ENCODE measurements at places on chromosomes 12 and 14.

DNA sequence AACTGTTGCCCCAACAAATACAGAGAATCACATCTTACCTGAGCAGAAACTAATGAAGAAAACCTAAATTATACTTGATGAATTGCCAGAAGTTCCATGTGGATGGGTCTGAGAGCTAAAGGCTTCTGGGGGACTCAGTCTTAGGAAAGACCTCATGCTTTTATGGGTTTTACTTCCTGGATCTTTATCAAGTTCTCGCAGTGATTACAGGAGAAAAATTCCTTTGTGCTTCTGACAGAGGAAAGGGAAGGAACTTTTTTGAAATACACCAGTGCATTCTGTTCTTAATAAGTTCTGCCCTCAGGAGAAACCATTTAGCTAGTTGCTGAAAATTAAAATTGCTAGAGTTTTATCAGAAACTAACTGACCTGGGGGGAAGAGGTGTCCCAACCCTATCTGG is 203.9 kb upstream of the KITLG start:
- DNase-seq = no peak

GRCh38 chr14:74618078-74618952 is 6.3 kb upstream of the LTBP2 start:
- peak; percentile 81 for DNase-seq

DNA sequence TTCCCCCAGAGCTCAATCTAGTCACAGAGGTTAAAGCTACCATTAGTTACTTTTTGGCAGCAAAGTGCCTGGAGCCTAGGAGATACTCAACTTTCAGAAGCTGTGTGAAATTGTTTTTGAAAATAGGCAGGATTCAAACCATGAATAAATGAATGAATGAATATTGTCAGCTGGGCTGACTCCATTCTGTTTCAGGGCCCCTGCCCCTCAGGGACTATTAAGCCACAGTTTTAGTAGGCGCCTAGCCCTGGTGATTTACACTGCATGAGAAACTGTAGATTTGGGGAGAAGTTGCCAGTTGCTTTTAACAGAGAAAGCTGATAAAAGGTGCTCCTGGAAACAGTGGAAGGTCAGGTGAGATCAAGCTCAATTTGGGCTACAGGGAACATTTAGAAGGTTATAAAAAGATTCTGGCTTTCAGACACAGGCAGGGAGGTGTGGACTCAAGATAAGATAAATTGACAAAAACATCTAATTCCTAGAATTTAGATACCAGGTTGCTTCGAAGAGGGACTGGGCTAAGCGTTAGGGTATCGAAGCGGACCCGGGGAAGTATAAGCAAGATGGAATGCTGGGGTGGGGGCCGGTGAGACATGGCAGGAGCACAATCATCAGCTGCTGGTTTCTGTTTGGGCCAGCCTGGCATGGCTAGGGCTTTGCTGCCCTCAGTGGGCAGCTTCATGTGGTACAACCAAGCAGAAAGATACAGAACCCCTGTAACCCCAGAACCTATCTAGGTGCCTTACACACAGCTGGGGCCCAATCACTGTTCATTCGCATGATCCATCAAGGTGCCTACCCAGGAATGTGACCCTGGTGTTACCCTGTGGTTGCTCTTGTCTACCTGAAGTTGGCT is 14.9 kb upstream of the CELA1 start:
- no peak for DNase-seq

GRCh38 chr12:107393043-107393717 is 292.4 kb upstream of the PWP1 start:
- no peak for DNase-seq

GRCh38 chr12:2284857-2285256 is 232.1 kb downstream of the CACNA1C start:
- DNase-seq = peak; percentile 28

DNA sequence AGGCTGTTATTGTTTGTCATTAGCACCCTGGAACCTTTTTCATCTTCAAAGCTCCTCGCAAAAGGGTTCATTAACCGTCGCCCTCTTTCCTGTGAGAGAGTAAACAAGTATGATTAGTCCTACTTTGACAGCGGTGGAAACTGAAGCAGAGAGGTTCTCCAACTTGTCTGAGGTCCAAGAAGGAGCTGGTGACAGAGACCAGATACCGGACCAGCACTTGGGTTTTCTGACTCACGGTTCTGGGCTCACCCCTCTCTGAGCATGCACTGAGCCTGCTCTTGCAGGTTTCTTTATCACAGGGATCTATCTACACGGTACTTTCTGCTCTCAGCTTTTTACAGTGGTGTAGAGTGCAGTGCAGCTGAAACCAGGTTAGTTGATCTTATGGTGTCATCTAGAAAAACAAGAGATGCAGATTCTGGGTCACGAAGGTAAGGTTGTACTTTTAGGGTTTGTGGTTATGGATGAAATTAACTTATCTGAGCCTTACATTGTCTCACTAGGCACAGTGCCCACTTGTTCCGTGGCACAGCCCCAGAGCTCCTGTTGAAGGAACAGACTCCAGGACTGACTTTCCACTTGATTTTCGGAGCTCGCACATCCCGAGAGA is 62.1 kb downstream of the PPP2R5C start:
- DNase-seq = peak; percentile 85

DNA sequence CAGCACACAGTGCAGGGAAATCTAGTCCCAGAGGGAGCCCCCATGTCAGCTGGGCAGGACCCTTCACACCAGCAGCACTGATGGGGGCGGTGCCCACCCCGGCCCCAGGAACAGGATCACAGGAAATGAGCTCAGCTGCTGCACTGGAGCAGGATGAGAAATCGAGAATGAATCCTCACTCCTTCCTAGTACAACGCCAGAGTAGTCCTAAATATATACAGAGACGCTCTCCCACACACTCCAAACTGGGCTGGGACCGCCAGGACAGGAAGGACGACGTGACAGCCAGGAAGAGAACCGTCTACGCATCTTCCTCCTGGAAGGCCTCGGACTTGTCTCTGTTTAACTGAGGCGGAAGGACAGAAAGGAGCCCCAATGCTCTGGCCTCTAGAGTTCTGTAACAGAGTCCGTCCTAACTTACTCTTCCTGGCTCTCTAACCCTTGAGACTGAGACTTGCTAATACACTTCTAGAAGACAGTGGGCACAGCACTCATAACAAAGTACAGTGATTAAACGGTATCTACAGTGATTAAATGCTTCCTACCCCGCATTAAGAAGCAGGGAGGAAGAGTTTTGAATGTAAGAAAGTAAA is 33.4 kb downstream of the CDC42BPB start:
- no peak for DNase-seq

- DNase-seq = no peak
Measured at GRCh38 chr12:64756376-64756775, 2.8 kb downstream of the GNS start.

DNA sequence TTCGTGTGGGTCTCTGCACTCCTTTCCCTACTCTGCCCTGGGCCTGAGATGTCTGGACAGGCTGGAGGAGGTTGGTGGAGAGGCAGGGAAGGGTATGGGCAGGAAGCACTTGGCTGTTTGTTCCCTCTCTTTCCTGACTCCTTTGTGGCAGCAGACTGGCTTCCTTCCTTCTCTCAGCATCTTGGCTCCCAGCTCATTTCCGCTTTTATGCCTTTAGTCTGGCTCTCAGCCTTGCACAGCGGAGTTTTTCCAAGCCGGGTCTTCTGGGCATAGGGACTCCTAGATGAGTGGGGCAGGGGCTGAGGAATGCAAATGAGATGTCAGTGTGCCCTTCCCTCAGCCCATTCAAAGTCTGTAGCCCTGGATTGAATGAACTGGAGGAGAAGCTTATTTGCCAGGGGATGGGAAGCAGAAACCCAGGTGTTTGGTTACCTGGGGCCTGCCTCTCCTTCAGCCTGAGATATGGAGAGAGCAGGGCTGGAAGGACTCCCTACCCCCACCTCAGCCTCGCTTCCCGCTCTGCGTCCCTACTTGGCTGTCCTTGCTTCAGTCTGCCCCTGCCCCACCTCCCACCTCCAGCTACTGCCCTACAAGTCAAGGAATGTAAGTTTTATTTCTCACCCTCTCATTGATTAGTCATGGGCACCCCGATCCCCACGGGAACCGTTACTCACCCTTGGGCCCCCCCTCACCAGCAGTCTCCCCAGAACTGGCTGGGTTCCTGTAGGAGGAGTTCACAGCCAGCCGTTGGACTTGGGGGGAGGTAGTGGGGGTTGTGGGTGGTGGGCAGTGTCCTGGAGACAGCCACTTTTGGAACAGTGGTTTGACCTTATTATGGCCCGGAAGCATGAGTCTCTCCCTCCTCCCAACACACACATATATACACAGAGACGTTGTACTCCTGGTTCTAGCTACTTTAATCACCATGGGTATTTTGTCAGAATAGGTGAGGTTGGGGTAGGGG is 9.3 kb upstream of the ITGA5 start:
- no peak for DNase-seq

DNA sequence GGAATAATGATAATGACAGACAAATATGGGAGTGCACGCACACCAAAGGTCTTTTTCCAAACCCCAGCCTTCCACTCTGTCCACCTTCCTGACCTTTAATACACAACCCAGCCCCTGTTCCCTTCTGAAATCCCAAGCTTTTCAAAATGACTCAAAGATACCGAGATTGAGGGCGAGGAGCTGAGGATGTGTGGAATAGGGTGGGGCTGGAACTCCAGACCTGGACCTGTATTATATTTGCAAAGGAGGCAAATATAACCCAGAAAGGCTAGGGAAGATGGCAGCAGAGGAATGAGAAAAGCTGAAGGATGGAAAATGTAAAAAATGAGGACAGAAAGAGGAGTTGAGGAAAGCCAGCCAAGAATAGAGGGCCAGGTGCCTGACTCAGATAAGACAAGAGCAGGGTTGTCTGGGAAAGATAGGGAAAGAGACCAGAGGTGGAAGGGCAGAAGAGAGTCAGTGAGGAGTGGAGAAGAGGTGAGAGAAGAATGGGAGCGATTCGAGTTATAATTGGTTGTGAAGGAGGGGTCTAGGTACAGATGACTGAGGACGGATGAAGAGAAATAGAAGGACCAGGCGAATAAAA is 1.0 kb upstream of the PTMS start:
- DNase-seq = no peak

GRCh38 chr12:65827342-65827741 is 3.1 kb downstream of the HMGA2 start:
- DNase-seq = no peak

DNA sequence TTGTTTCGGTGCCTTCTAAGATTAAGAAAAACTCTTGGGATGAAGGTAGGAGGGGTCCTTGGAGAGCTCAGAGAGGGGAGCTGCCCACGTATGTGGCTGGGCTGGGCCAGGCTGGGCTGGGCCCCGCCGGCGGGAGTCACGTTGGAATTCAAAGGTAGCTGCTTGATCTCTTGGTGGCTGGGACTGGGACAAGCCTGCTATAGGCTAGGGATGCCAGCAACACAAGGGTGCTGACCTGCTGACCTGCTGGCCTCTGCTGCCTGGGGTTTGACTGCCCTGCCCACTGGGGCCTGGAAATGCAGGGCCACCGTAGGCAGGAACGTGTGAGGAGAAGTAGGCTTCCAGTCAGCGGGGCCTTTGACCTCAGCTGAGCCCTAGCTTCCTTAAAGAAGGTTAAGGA is 52.8 kb upstream of the GTF2A1 start:
- no peak for DNase-seq

GRCh38 chr12:124520265-124520701 is 47.1 kb downstream of the NCOR2 start:
- no peak for DNase-seq

DNA sequence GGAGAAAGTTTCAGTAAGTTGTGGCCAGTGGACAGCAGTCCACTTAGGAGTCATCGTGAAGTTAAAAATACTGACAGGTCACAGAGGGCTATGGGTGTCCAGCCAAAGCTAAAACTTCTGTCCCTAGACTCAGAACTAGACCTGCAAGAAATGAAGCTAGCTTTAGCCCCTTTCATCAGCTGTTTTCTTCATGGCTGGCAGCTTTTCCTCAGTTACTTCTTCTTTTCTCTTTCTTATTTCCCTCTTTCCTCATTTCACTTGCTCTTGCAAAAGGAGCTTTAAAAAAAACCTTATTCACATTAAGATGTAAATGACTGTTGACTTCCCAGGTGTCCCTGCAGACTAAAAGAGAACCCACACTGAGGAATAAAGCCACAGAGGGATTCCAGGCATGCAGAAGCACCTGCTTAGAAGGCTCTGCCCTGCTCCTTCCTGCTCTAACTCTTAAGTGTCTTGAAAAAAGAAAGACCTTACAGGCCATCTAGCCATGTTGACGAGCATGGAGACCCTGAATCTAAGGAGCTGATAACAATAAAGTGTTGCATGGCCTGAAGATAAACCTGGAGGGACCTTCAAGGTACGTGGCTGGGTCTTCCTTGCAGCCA is 69.7 kb upstream of the CCND2 start:
- DNase-seq = no peak
